SW480 (cell line): ENCODE measurements at places on chromosomes 1 and 21.

GRCh38 chr1:225280563-225280962, 147.3 kb downstream of the LBR start:
- DNase-seq = peak; percentile 21

- no peak for DNase-seq
These were observed 12.4 kb downstream of the ACBD6 start for GRCh38 chr1:180489976-180490375.

- DNase-seq = no peak
These were observed 349.8 kb downstream of the LTN1 start for GRCh38 chr21:28642891-28643290.

DNA sequence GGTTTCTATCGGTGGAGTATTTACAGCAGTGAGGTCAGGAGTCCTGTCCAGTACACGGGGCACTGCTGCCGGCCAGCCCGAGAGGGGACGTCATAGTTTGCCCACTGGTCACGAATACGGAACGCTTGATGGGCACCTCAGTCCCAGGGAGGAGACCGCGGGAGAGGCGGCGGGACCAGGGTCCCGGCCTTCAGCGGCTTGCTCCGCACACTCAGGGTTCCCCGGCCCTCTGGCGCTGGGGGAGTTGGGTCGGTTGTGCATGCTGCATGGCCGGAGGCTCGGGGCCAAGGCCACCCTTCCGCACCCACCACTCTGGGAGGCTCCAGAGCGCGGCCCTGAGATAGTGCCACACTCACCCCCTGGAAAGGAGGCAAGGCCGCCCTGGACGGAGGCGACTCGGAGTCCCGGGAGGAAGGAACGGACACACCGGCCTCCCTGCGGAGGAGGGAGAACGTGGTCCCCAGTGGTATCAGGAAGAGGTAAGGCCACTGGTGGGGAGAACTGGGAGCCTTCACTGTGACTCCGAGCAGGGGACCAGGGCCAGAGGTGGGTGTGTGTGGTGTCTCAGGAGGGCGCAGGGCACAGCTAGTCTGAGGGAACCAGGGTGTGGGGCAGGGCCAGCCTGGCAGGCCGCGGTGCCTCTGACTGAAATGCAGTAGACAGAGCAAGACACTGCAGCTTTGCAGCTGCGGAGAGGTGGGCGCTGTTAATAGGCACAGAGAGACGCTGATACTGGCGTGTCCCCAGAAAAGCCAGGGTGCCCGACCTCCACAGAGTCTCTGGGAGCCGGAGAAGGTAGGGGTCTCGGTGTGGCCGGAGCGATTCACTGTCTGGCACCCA, 28.6 kb upstream of the PRSS38 start:
- peak; percentile 9 for DNase-seq

- DNase-seq = no peak
These were observed 20.1 kb upstream of the GUCA2A start for GRCh38 chr1:42184616-42185015.

DNA sequence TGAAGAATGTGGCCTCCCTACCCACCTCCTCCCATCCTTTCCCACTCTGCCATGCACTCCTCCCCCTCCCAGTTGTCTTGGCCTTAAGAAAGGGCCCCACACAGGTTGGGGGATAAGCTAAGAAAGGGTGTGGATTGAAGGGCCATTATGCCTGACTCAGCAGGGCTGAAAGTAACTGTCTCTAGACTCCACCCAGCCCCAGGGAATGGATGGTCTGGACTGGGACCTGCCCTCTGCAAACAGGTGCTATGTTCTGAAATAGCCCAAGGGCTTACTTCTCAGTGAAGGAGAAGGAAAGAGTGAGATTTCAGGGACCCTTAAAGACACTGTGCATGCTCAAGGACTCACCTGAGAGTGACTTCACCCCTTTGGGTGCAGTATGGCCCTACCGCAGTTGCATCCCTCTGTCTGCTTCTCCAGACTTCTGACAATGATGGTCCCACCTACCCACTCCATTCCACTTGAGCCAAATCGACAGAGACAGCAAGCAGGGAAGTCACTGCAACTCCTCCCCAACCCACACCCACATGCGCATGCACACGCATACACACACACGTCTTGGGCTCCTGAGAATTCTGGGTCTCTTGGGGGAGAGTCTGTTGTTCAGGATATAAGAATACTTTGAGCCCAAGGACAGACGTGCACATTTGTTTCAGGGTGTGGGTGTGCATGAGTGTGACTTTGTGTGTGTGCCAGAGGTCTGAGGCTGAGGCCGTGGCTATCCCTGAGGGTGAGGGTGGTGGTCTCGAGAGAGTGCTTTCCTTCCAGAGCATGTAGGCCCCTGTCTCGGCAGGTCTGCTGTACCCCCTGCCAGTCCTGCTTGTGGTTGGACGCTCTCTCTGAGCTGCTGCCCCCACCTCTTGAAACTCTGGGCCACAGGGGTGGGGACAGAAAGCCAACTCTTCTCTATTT, 231.9 kb downstream of the PTPRU start:
- DNase-seq = no peak

DNA sequence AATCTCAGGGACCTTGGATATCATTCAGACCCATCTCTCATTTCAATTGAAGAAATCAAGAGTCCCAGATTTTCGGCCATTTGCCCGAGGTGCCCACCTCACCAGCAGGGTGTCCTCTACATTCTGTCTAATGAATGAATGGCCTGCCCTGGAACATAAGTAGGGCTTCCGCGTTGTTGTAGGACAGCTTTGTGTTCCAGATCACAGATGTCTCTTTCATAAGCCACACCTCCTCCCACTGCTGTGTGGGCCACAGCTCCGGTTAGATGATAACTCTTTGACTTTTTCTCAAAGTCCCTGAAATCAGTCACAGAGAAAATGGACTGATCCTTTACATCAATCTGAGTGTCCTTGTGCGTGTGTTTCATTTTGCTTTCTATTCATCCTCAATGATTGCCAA, 144.4 kb downstream of the RGS7 start:
- DNase-seq = no peak
